Kidney (tissue), 22 donors: ENCODE measurements at places on chromosomes 11 and 22.

DNA sequence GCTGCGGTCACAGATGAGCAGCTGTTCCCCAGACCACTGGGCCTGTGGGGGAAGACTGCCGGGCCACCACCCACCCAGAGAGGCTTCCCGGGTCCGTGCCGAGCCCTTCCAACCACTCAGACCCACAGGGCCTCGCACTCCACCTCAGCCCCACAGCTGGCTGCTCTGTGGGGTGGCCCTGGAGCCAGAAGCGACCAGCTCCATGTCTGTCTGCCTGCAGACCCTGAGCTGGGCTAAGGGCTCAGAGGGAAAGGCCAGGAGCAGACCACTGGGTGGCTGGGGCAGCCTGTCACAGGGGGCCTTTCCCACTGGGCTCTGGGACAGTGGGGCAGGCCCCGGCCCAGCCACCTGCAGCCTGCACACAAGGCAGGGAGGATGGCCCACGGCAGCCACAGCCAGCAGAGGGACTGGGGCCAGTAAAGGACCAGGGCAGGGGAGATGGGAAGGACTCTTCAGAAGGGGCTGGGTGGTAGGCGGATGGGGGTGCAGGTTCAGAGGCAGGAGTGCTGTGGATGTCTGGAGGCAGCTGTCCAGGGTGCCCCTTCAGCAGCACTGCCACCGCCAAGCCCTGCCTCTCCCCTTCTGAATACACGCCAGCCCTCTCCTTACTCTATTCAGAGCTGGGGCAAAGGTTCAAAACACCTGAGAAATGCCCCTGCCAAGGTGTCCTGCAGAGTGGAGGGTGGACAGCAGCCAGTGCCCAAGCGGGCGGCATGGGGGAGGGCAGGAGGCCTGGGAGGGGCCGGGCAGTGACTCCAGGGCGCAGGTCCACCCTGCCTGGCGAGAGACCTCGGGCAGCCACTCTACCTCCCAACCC, 32.2 kb downstream of the GNB1L start:
- no peak for DNase-seq

DNA sequence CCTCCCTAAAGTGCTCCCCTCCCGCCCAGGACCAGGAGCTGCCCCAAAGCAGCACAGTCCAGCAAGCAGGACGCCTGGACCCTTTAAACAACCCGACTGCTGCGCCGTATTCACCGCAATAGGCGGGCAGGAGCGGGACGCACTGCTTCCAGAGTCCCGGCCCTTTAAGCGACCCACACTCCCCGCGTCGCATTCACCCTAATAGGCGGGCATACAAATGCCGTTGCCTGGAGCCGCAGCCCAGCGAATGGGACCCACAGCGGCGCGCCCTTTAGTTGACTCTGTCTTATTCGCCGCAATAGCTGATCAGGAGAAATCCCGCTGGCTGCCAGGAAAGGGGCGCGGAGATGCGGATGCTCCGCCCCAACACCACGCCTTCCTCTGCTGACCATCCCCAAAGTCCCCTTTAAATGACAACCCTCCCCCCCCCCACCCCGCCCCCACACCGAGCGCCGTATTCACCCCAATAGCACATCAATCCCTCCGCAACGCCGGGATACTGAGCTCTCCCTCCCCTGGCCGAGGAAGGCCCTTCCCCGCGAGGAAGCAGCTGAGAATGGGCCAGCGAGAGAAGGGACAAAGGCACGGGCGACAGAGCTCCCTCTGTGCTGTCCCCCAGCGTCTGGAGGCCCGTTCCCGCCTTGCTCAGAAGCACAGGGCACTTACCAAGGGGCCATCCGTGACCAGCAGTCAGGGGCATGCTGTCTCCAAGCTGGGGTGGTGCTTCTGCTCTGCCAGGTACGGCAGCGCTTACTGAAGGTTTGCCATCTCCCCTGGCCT, 4.7 kb downstream of the OSBPL5 start:
- DNase-seq, result peak; percentile 96

- peak; percentile 14 for DNase-seq
Observed at GRCh38 chr11:131365329-131365930, 5.0 kb upstream of the NTM start.

DNA sequence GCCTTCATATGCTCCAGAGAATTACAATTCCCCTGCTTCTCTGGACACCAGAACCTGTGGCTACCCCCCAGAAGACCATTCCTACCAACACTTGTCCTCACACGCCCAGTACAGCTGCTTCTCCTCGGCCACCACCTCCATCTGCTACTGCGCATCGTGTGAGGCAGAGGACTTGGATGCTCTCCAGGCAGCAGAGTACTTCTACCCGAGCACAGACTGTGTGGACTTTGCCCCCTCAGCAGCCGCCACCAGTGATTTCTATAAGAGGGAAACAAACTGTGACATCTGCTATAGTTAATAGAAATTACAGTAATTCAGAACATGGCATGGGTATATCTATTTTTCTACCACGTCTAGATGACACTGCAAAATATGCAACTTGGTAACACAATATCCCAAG, 9.8 kb downstream of the POU2AF3 start:
- no peak for DNase-seq

GRCh38 chr11:35131886-35132285, 7.1 kb upstream of the CD44 start:
- no peak for DNase-seq

DNA sequence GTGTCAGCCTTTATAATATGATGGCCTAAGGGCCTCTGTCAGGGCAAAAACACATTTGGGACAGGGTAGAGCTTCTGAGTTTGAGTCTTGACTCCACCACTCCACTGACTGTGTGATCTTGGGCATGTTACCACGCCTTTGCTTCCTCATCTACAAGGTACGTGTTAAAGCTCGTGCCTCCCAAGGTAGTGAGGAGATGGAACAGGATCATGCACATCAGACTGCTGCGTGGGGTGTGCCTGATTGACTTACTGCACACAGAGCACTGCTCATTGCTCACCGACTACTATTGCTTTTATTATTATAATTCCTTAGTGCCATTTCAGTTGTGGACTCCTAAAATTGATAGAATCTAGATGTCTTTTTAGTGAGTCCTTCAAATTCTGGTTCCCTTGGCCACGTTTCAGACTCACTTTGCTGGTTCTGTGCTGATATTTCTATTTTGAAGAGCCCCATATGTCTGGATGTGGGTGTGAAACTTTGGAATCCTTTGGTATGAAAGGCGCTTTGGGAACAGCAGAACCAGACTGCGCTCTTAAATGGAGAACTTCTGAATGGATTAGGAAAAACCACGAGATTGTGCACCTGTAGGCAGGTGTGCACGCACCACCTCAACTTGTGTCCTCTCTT, 44.1 kb upstream of the RAB1B start:
- peak; percentile 22 for DNase-seq

- DNase-seq, result no peak
Observed at GRCh38 chr11:87425943-87426342, 388.2 kb downstream of the TMEM135 start.

- DNase-seq, result peak; percentile 88
Observed at GRCh38 chr11:109939166-109939810, 153.9 kb upstream of the ZC3H12C start.

DNA sequence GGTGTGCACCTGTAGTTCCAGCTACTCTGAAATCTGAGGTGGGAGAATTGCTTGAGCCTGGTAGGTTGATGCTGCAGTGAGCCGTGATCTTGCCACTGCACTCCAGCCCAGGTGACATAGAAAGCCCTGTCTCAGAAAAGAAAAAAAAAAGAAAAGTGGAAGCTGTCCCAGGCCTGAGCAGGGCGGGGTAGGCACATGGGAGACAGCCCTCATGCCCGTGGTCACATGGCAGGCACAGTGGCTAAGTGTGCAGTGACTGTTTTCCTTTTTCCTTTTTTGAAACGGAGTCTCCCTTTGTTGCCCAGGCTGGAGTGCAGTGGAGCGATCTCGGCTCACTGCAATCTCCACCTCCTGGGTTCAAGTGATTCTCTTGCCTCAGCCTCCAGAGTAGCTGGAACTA, 7.8 kb downstream of the OTUB1 start:
- no peak for DNase-seq

GRCh38 chr11:125123947-125124617, 12.7 kb upstream of the TMEM218 start:
- DNase-seq, result peak; percentile 75

GRCh38 chr11:82998697-82999096, 73.0 kb downstream of the RAB30 start:
- DNase-seq, result no peak

- DNase-seq, result peak; percentile 34
Observed at GRCh38 chr11:7605186-7605943, 67.9 kb downstream of the CYB5R2 start.

DNA sequence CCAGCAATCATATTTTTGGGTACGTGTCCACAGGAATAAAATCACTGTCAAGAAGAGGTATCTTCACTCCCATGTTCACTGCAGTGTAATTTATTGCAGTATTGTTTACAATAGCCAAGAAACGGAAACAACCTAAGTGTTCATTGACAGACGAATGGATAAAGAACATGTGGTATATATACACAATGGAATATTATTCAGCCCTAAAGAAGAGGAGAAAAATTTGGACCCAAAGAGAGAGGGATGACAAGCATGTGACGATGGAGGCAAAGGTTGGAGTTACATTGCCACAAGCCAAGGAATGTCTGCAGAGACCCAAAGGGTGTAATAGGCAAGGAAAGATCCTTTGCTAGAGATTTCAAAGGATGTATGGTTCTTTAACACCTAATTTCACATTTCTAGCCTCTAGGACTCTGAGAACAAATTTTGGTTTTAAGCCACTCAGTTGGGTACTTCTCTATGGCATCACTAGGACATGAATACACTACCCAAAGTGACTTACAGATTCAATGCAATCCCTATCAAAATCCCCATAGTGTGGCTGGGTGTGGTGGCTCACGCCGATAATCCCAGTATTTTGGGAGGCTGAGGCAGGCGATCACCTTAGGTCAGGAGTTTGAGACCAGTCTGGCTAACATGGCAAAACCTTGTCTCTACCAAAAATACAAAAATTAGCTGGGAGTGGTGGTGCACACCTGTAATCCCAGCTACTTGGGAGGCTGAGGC, 31.1 kb upstream of the TOP3B start:
- DNase-seq, result no peak

GRCh38 chr11:124886476-124886875, 11.2 kb downstream of the ROBO4 start:
- DNase-seq, result no peak

- DNase-seq, result no peak
Observed at GRCh38 chr11:100903284-100903683, 216.2 kb downstream of the ARHGAP42 start.

- no peak for DNase-seq
Observed at GRCh38 chr11:123302751-123303195, 107.7 kb upstream of the CLMP start.

- DNase-seq, result peak; percentile 71
Observed at GRCh38 chr22:39518144-39518786, 2.1 kb upstream of the ATF4 start.

DNA sequence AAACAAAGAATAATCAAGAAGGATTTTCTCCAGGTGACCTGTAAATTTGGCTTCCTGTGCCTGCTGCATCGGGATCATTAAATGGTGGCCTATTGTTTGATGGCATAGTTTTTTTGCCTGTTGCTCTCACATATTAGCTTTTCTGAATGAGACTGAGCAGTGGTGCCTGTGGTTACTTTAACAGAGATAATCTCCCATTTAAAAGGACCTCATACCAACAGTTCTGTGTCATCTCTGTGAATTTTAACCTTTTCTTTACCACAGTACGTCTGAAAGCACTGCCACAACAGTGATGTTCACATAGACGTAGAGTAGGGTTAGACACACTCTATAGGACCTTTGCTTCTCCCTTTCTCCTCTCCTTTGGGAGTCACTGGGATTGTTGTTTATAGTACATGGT, 22.9 kb upstream of the RCE1 start:
- no peak for DNase-seq

DNA sequence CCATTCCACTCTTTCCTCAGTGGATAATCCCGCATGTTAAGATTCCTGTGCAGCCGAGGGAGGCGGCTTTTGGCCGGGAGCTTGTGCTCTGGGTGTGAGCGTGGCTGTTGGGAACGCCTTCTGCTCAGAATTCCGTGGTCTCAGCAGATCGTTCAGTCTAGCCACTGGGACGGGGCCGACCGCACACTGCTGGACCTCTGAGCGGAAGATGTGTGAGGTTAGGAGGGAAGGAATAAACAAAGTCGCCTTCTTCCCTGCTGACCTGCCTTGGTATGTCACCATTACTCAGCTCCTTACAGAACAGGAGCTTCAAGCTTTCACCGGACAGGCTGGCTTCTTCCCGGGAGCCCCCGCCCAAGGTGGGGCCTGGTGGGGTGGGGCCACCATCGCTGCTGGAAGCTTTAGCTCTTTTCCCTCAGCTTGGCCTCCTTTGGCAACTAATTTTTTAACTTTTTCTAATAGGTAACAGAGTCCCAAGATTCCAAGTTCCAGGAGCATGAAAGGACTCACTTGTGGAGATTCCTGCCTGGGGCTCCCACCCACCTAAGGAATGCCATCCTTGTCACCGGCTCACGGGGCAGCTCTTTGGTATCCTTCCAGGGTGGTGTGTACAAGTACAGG, 22.5 kb upstream of the SEPTIN5 start:
- no peak for DNase-seq

DNA sequence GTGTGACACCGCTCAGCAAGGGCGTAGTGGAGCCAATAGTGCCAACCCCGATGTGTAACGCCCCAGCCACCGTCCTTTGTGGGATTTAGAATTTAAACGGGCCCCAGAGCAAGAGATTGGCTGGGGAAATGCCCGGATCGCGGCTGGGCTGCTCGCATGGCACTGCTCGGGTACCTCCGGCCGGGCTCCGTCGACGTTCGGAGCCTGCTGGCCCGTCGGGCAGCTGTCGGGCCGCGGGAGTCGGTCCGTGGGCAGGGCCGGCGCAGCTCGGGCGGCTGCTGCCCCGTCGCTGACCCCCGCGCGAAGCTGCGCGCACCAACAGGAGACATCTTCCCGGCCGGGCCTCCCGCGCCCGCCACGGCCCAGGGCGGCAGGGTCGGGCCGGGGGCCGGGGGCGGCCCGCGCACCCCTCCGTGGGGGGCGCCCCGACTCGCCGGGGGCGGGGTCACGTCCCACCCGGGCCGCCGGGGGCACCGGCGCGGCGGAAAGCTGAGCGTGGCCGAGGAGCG, 1.3 kb upstream of the KDM2A start:
- DNase-seq, result peak; percentile 75

- peak; percentile 84 for DNase-seq
Observed at GRCh38 chr11:10294290-10294953, 403 bp upstream of the SBF2 start.

DNA sequence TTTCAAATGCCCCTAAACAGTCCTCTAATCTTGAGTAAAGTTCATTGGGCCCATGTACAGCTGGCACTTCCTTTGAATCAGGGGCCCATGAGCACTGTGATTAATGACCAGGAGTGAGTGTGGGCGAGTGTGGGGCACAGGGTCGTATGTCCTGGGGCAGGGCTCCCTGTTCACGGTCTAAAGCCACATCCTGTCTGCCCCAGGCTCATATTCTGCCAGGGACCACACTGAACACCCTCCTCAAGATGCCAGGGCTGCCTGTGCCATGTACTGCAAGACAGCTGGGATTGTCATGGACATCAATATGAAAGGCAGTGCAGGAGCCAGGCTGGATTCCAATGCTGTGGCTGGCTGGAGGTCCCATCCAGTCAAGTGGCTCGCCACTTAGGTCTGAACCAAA, 130.5 kb downstream of the KIRREL3 start:
- DNase-seq, result no peak

GRCh38 chr22:28521451-28521850, 158.2 kb downstream of the TTC28 start:
- DNase-seq, result no peak

GRCh38 chr11:120712881-120713280, 201.3 kb downstream of the GRIK4 start:
- DNase-seq, result peak; percentile 62

GRCh38 chr11:117045956-117046355, 52.3 kb downstream of the SIK3 start:
- no peak for DNase-seq
